ENCODE measurements at places on chromosomes 6 and 20.

- no peak for DNase-seq
These were observed 359.2 kb downstream of the GJA1 start for GRCh38 chr6:121794630-121795029.

DNA sequence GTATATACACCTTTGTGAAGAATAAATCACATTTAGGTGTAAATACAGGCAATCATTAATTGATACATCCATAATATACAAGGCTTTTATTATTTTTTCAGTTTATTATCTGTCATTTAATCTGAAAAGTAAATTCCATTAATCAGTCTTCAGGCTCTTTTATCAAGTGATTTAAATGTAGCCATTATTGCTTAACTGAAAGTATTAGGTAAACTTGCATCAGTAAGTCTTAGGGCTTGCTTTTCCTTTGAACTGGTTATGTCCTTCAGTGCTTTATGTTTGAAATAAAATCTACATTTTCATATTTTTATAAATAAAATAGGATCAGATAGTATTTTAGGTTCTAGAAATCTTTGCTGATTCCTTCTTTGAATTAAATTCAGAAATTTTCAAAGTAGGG lies 4.1 kb downstream of the TPBG start:
- no peak for DNase-seq

DNA sequence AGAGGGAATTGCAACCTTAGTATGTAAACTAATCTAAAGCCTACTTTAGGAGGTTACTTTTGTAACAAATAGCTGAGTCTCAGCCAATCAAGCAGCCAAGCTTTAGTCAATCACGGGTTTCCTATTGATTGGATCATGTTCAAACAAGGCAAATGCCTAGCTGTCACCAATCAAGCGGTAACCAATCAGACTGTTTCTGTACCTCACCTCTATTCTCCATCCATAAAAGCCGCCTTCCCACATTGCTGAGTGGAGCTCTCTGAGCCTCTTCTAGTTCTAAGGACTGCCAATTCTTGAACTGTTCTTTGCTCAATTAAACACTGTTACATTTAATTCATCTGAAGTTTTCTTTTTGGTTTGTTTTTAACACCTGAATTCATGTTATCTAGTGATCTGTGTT lies 148.4 kb upstream of the BMP5 start:
- no peak for DNase-seq

GRCh38 chr6:47478233-47479139 lies 897 bp downstream of the CD2AP start:
- DNase-seq = no peak

DNA sequence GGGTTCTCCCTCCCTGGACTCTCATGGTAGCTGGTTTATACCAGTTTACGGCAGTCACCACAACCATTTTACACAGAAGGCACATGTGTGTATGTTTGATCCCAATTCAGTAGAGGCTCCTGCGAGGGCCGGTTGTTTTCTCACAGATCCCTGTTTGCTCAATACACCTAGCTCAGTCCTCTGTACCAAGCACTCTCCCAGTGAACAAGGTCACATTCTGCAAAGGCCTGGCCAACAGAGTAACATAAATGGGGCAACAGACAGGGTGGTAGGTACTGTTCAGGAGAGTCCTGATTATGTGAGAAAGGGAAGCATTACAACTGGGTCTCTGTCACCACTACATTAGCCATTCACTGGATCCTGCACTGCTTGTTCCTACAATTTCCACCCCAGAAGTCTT lies 84.4 kb downstream of the ELOVL5 start:
- DNase-seq = no peak

GRCh38 chr6:151808371-151809241 lies 1.1 kb downstream of the ESR1 start:
- DNase-seq = no peak

DNA sequence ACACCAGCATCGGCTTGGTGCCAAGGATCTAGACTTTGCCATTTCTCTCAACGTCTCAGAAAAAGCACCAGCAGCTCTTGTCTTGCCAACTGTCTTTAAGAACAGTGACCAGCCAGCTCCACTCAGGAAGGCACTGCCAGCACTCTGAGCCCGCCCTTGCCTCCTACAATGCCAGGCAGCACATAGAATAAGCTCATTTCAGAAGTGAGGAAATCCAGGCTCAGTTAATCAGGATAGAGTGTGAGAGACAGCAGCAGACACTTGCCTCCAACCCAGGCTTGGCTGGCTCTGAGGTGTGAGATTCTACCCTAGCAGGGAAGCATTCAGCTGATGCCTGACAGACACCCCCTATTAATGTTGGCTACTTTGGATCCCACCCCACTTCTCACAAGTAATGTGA lies 4.3 kb upstream of the SYNDIG1 start:
- no peak for DNase-seq

DNA sequence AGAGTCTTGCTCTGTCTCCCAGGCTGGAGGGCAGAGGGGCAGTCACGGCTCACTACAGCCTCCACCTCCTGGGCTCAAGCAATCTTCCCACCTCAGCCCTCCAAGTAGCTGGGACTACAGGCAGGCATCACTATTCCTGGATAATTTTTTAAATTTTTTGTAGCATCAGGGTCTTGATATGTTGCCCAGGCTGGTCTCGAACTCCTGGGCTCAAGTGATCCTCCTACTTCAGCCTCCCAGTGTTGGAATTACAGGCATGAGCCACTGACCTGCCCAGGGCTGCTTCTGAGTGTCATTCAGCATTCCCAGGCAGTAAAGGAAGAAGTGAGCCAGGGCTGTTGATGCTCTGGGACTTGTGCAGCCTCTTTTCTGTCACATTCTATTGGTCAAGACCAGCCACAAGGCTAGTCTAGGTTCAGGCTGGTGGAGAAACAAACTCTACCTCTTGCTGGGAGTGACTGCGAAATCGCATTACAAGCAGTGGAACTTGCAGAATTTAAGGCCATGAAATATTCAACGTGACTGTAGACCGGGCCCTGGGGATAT lies 2.1 kb upstream of the ARFGEF2 start:
- DNase-seq = no peak

DNA sequence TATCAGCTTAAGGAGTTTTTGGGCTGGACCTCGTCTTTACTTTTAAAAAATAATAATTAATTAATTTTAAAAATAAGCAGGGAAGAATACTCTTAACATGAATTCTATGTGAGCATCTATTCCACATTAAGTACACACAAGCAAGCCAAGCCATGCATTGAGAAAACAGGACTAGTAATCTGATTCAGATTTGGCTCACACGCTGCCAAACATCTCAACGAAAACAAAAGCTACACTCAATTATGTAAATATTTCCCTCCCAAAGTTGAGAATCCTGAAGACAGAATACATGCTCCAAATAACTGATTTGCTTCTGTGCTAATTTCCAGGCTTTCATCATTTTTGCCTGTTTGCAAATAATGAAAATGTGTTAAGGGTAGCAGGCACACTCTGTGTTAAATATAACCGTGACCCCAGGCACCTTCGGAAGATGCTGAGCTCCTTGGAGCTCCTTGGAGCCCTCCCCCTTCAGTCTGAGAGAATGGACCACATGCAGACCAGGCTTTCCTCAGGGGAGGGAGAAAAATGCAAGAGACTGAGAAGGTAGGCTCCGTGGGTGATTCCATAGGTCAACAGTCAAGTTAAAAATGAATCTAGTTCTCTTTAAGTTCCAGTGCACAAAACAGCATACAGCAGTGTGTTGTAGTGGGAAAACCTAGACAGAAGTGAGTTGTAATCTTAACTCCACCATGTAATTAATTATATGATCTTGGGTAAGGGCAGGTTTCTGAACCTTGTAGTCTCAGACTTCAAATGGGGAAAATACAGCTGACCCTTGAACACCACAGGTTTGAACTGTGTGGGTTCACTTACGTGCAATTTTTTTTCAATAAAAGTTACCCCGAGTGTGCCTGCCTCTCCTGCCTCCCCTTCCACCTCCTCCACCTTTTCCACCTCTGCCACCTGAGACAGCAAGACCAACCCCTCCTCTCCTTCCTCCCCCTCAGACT lies 161.3 kb upstream of the RREB1 start:
- DNase-seq = no peak

DNA sequence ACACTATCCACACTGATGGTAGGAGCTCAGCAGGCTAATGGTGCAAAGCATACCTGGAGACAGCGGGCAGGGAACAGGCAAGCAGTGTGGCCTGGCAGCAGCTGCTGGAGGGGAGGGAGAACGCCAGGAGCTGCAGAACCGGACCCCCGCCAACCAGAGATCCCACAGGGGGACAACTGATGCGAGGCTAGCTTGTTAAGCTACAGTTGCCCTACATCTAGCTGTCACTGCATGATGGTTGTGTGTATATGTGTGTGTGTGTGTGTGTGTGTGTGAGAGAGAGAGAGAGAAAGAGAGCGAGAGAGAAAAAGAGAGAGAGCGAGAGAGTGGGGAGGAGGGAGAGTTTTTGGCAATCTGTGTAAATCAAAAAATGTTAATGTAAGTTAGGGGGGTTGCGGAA lies 69.7 kb upstream of the NHSL1 start:
- DNase-seq = no peak

GRCh38 chr6:79719248-79719960 lies 88.3 kb downstream of the SH3BGRL2 start:
- DNase-seq = no peak

- DNase-seq = no peak
These were observed 58.5 kb downstream of the SCAF8 start for GRCh38 chr6:154791556-154792317.

DNA sequence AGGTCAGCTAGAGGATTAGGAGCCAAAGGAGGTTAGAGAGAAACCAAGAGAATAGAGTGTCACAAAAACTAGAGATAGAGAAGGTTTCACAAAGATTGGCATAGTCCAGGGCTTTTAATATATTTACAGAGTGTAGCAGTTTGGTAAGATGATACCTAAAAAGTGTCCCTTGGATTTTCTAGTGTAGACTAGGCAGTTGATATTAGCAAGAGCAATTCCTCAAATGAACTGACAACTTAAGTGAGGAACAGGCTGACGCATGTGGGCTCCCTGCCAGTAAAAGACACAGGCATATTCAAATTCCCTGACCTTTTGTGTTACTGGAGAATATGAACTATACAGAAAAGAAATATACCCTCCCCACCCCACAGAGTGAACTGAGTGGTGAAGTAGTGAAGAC lies 40.1 kb downstream of the VTA1 start:
- DNase-seq = no peak

- DNase-seq = no peak
These were observed 32.7 kb downstream of the GGTLC1 start for GRCh38 chr20:23955896-23956295.

DNA sequence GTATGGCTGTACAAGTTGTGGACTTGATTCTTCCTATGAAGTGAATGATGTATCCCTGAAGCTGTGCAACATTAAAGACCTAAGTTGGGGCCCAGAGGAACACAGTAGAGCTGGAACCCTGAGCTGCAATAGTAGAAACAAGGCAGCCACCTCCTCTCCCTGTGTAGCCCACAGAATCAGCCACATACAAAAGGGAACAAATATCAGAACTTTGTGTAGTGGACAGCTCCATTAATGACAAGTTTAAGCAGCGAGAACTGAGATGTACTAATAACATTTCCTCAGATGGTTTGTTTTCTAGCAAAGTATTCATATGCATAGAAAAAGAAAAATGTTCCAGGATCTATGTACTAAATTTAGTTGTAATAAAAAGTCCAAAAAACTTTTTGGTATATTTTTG lies 19.2 kb downstream of the PHACTR1 start:
- no peak for DNase-seq

DNA sequence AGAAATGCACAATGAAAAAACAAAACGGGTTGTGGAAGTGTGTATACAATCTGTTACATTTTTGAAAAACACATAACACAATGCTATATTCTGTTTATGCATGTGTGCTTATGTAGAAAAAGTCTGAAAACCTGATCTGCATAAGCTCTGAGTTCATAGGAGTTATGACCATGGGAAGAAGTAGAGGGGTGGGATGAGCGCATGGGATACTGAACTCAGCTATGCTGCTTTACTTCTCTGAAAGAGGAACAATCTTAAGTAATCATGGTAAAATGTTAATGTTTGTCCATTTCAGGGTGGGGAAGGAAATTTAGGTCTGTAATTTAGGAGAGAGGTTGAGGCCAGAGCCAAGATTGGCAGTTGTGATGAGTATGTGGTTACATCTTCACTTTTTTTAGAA lies 126.8 kb downstream of the MTHFD1L start:
- no peak for DNase-seq

- no peak for DNase-seq
These were observed 18.9 kb upstream of the KCNK16 start for GRCh38 chr6:39341352-39341751.

- peak; percentile 18 for DNase-seq
These were observed at the start of gene ME1 for GRCh38 chr6:83430611-83431544. TSS of gene ME1 (minus strand) at chr6:83431051. CDS start at chr6:83430954, 97 bp downstream.

DNA sequence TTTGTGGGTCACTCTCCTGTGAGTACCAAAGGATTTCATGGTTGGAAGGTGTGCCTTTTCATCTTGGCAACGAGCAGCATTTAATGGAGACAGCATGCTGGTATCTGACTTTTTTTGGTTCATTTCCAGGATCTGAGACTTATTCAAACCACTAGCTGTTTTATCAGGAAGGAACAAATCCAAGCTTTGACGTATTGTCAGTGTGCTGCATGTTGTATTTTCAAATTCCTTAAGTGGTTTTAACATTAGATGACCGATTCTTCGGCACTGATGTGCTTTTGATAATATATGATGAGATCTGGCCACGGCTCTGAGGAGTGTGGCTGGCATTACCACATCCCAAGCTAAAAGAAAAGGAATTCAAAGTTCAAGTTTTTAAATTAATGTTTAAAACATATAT lies 6.4 kb downstream of the RMND1 start:
- no peak for DNase-seq

- no peak for DNase-seq
These were observed 54.0 kb downstream of the STK4 start for GRCh38 chr20:45020236-45020886.

DNA sequence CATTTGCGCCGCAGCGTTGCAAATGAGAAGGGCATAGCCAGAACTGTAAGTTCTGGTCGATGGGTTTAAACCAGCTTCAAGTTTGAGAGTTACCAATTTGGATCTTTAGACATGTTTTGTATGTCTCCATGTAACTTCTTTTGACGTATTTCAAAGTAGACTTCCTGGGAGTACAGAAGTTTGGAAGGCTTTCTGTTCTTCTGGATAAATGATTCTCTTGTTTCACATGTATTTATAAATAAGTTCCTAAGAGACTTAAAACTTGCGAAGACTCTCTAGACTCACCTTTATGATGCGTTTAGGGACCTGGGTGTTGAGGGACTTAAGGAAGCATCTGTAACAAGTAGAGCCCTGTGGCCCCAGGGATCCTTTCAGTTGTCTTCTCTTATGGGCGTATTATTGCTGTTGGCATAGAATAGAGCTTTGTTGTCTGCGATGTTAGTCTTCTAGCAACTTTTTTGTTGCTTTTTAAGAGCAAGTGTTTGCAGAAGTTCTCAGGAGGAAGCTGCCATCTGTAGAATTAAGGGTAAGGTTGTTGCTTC lies 1.3 kb downstream of the CDYL start:
- DNase-seq = no peak

GRCh38 chr6:131107151-131107550 lies 28.1 kb upstream of the AKAP7 start:
- DNase-seq = no peak

- no peak for DNase-seq
These were observed 385.9 kb upstream of the RUNX2 start for GRCh38 chr6:44942201-44942600.

GRCh38 chr6:111943726-111944125 lies 70.5 kb upstream of the FYN start:
- no peak for DNase-seq

GRCh38 chr6:49856282-49856681 lies 10.1 kb downstream of the CRISP1 start:
- no peak for DNase-seq
